ENCODE measurements at places on chromosomes 16 and 17.
A peak's percentile ranks its signal among the peaks of the same experiment; 100 is the strongest.

DNA sequence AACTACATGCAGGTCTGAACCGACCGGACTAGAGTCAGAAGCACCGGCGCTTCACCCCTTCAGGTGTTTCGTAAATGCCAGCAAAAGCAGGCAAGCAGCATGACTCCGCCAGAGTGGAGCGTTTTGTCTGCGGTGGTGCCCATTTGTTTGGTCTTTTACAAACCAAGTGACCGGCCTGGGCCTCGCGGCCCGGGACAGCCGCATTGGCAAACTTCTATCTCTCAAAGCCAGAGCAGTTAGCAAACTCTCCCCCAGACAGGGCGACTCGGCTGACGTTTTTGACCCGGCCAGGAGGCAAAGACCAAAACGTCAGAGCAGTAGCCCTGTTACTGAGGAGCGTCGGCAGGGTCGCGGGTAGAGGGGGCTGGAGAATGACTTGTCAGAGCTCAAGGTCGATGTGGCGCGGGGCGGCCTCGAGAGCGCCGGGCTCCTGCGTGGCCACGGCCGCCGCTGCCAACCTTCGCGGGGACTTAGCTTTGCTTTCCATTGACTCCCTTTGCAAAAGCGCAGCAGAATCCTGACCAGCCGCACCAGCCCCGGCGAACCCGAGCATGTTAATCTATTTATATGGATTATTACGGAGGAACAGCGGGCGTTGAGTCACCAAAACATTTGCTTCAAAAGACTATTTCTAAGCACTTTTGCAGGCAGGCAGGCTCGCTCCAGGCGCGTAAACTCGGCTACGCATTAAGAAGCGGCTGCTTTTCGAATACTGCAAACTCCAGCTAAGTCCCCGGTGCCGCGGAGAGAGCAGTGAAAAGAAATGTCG, 763 bp upstream of the SOX9 start:
- DNase-seq = no peak

DNA sequence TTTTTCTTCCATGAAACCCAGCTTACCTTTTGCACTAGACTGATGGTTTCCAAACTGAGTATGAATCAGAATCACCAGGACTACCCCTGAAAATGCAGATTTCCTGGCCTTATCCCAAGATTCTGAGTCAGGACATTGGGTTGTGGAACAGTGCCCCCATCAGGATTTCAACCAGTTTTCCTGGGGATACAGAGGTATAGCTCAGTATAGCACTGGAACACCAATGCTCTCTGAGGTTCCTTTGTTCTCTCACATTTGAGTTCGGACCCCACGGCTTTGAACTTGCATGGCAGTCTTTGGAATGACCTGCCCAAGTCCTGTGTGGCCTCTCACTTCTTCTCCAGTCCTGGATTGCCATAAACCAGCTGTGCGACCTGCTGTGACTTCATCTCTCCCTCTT, 12.8 kb upstream of the CCL8 start:
- no peak for DNase-seq

DNA sequence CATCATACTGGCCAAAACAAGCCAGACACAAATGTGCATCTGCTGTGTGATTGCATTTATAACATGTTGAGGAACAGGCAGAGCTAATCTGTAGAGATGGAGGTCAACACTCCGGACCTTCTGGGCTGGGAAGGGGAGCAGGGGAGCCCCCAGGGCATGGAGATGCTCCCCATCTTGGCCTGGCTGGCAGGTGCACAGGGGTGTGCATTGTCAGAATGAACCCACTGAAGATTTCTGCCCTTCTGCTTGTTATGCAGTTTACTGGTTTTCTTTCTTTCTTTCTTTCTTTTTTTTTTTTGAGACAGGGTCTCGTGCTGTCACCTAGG, 146.9 kb downstream of the CMIP start:
- DNase-seq = no peak

DNA sequence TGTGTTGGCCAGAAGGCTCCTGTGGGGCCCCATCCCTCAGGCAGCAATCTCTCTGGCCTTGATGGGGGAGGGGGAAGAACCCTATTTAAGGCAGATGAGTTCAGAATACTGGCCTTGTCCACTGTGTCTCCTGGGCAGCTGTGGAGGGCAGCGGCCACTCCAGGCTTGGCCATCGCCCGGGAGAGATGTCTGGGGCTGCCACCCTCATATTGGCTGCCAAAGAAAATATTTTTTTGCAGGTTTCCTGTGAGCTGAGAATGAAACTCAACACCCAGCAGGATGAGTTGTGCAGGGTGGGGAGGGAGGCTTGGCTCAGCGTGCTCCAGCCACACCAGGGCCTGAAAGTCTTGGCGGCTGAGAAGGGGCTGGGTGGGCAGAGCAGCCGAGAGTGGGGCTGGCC, 14.4 kb upstream of the TIMP2 start:
- no peak for DNase-seq

DNA sequence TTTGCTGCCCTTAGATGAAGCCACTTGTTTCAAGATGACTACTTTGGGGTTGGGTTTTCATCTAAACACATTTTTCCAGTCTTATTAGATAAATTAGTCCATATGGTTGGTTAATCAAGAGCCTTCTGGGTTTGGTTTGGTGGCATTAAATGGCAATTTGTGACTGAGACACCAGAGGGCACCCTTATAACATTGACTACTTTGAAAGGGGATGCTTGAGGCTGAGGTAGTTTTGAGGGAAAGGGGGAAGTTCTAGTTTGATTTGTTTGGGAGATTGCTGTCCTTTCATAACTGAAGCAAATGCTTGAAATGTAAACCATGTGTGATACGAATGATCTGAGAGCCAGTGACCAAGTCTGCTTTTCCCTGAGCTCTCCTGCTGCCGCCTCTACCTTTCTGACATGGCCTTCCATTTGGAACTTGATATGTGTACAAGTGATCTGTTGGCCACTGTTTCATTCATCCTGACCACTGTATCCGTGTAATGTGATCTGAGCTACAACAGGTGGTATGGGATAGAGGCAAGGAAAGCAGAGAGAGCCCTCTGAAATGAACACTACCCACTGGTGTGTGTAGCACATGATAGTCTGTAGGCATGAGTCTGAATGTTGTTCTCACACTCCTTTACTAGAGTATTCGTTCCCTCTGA, 5.8 kb upstream of the RARA start:
- DNase-seq = peak; percentile 35

GRCh38 chr17:69428252-69428980, 13.9 kb downstream of the MAP2K6 start:
- DNase-seq = no peak

- DNase-seq = no peak
Observed at GRCh38 chr17:74970395-74970794, 2.2 kb downstream of the HID1 start.

GRCh38 chr17:17239832-17240231, 2.9 kb upstream of the FLCN start:
- DNase-seq = no peak

DNA sequence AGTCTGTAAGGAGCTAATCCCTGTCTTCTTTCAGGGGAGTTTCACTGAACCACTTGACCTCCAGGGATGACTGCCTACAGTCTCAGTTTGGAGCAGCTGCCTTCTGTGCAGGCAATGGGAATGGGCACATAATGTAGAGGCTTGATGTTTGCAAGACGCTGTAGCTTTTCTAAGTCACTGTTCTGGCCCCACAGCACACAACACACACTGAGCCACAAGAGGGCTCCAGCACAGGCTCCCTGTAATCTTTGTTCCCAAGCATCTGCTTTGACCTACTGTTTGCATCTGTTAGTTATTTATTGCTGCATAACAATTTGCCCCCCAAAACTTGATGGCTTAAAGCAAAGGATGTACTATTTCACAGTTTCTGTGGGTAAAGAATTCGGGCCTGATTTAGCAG, 419.0 kb upstream of the ASIC2 start:
- DNase-seq = no peak

DNA sequence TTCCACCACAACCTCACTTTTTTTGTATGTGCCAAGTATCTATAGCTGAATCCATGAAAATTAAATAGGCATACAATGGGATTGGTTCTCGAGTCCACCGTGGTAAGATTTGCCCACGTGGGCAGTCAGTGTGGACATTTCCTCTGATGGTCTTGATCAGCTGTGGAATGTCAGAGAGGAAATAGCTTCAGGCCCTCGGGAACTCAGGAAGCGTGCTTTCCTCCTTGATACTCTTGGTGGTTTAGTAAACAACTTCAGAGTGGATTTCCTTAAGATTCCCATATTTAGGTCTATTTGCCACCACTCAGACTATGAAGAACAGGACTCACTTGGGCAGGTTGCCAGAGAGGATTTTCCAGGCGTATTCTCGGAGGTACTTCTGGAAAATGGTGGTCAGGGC, 152.5 kb downstream of the VPS53 start:
- DNase-seq = no peak

GRCh38 chr17:50396261-50397110, 837 bp downstream of the LRRC59 start:
- peak; percentile 38 for DNase-seq

- no peak for DNase-seq
Observed at GRCh38 chr16:30413112-30413806, 5.9 kb downstream of the ZNF771 start.

- DNase-seq = no peak
Observed at GRCh38 chr16:80151722-80152111, 389.1 kb upstream of the DYNLRB2 start.

- DNase-seq = no peak
Observed at GRCh38 chr17:27993161-27993695, 49.2 kb upstream of the NLK start.

DNA sequence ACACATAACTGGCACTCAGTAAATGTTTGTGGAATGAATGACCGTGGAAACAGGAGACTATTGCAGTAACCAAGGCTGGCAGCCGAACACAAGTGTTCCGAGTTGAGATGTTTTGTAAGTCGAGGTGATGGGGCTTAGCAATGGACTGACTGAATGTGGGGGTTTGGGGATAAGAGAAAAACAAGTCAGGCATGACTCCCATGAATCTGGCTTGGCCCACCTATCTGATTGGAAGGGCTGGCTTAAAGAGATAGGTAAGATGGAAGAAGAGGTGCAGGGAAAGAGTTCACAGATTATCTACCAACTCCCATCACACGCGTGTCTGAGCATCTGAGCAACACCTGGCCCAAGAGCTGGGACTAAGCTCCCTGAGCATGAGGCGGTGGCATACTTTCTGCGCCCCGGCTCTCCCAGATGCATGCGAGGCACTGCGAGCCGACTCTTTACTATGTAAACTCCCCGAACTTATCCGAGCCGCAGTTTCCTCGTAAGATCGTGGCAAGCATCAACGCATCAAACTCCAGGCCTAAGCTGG, 539 bp downstream of the IFT20 start:
- no peak for DNase-seq

- DNase-seq = no peak
Observed at GRCh38 chr17:58568044-58568799, 53.8 kb upstream of the MTMR4 start.

- no peak for DNase-seq
Observed at GRCh38 chr16:72014675-72015074, 6.1 kb downstream of the DHODH start.

DNA sequence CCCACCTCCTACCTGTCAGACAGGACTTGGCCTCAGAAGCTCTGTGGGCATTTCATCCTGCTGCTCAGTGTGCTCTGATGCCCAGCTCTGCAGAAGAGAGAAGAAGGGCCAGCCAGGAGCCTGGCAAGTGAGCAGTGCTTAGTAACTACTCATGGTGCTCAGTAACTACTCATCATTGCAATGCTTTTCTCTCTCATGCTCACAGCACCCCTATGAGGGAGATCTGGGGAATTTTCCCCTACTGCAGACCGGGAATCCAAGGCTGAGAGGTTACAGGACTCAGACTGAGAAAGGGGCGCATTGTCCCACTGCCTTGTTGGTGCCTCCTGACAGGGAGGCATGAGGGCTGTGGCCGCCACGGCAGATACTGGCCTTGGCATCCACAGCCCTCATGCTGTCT, 261.1 kb downstream of the C16orf95 start:
- no peak for DNase-seq

DNA sequence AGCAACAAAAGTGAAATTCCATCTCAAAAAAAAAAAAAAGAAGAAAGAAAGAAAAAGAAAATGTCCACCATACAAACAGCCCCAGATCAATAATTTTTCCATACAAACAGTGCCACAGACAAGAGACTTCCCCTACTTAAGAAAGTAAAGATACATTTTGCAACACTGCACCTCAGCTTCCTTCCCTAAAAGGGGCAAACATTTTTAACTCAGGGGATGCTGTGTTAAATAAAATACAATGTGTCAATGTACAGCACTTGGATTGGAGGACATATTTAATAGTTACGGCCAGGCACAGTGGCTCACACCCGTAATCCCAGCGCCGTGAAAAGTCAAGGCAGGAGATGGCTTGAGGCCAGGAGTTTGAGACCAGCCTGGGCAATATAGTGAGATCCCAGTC, 22.3 kb downstream of the MYH11 start:
- DNase-seq = no peak

DNA sequence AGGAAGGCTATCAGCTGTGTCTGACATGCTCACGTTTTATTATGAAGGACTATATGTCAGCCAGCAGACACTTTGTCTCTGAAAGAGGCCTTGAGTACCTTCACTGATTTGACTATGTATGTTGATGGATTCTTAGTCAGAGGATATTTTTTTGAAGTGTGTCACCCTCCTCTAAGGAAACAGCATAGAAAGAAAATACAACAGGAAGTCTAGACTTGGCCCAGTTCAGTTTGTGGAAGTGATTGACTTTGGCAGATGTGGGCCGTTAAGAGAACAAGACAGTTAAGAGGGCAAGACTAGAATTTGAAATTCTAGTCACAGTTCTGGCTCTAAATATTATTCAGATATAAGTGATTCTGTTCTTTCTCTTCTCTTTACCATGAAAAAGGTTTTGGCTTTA, 471.5 kb downstream of the CDH8 start:
- no peak for DNase-seq

GRCh38 chr17:81912441-81913309, 1.5 kb upstream of the PCYT2 start:
- no peak for DNase-seq

- DNase-seq = no peak
Observed at GRCh38 chr16:28543072-28543471, 4.3 kb upstream of the NUPR1 start.

DNA sequence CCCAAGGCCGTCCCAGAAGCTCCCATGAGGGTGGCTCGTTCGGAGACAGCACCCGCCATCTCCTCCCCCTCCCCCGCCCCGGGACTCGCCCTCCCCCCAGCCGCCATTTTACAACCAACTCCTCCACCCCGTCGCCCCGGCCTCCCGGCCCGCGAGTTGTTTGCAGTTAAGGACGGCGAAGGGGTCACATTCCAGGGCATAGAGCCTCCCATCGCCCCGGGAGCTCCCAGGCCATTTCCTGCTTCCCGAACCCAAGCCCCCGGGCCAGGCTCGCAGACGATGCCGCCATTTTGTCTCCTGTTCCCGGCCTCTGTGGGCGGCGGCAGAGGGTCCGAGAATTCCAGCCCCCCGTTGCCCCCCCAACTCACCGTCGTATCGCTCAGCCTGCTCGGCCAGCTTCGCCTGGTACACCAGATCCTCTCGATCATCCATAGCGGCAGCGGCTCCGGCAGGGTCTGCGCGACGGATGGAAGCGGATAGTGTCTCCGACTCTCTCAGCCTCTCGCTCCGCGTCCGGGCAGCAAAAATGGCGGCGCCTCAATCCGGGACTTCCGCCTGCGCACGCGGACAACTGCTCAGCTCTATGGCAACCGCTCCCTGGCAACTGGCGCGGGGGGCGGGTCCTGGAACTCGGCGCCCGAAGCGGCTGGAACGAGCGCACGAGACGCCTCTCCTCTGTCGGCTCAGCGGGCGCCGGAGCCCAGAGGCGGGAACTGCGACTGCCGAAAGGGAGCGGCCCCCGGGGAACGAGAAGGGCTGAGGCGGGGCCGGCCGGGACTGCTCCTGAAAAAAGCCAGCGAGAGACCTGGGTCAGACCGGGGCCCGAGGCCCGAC, at the start of gene YWHAE:
TSS of gene YWHAE (minus strand) at position 544 of the 834 bp plus-strand sequence. CDS start at position 432, 112 bp downstream.
- peak; percentile 88 for DNase-seq

All from COR-L47 (cell line).